Uterus (tissue), 4 donors: ENCODE measurements at places on chromosomes 2 and 18.

DNA sequence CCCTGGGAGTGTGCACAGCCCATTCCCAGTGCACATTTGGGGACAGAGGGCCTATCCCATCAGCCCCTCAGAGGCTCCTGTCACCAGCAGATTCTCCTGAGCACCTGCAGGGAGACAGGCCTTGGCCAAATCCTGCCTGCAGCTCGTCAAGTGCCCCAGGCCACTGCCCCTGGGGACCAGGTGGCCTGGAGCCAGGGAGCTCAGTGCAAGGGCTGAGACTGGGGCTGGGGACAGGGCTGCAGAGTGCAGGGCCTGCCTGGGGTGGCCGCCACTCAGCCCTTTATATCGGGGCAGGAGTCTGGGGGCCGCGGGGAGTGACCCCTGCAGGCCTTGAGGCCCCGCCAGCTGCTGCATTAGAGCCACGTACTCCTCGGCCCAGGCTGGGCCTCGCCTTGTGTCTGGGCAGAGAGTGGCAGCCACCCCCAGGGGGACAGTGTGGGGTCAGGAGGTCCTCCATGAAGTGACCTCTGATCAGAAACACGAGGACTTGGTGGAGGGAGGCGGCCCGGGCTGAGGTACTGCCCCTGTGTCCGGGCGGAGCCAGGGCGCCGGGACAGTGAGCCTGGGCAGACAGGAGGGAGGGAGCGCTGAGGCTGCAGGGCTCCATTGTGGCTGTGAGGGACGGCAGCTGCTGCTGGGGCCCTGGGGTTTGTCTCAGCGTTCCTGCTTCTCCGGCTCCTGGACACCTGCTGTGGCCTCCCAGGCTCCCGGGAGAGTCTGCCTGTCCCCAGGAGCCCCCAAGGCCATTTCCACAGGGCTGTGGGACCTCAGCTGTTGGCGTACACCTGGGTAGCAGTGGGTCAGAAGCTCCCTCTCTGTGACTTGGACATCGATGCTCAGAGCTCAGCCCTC lies 24.2 kb downstream of the GPC1 start:
- DNase-seq: peak; percentile 11

DNA sequence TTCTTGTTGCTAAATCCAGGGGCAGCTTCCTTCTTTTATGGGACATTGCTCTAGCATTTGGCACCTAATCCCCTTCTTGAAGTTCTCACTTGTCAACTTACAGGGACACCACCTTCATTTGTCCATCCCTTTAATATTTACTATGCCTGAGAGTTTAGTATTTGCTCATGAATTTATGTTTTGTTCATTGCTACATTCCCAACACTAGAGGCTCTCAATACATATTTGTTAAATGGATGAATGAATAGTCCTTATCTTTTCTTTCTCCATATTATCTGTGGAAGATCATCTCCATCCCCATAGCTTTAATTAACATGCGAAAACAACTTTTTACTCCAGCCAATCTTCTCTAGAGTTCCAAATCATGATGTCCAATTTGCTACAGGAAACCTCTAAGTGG lies 5.4 kb downstream of the CWC22 start:
- no peak for DNase-seq

DNA sequence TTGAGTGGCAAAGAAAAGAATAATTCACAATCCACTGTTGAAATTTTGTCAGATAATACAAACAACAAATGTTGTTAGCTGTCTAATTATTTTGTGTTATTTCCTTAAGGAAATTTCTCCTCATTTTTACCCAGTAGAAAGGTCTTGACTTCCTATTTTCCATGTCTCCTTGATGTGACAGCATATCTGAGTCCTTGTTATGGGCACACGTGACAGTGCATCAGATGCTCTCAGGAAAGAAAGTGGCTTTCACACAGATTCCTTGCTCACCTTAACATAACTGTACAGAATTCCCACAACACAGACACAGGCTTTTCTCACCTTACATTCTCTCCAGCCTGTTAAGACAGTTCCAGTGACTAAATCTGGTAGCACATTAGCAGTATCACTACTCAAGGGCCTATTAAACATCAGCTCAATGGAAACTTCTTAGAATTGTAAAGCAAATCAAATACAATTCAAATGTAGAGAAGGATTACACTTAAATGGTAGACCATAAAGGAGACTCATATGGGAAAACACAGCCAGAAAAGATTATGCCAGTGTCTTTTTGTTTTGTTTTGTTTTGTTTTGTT lies 30.2 kb upstream of the GPR55 start:
- no peak for DNase-seq

DNA sequence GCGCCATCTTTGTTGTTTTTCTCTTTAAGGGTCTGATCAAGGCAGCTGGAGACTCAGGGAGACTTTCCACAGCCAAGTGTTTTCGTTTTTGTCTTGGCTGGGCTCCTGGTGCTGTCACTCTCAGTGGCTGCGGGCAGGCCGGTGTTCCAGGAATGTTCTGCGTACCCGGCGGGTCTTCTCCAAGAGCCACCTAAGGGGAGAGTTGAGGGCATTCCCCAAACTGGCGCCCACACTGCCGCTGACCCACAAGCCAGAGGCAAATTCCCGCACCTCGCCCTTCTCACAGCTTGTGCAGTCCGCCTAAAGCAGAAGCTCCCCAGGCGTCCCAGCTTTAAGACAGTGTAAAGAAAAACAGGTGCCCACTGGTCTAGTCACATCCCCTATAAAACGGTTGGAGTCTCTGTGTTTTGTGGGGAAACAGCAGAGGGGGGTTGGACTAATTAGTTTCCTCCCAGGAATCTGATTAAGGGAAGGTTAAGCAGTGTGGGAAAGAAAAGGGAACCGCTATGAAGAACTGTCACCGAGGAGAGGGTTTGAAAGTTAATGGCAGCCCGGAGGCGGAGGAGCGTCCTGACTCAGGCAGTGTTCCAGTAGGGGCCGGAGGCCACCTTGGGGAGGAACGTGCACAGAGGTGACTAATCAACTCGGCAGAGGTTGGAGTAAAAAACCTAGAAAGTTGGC lies 224.5 kb downstream of the SLC4A3 start:
- peak; percentile 23 for DNase-seq

GRCh38 chr2:203690441-203691047 lies 15.9 kb upstream of the CD28 start:
- no peak for DNase-seq

DNA sequence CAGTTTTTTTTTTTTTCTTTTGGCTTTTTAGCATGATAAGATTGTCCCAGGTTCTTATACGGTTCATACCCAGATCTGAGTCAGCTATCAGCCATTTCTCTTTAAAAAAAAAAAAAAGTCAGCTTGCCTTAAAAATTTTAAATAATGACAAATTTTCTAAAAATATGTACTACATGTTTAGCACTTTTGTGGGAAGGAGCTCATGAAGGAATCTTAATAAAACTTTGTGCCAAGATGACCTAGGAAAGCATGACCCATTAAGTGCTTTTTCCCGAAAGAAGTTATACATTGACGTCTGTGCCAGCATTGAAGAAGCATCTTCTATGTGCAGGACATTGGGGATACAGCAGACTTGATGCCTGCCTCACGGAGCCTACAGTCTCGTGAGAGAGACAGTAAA lies 4.5 kb upstream of the RBMS1 start:
- DNase-seq: no peak

DNA sequence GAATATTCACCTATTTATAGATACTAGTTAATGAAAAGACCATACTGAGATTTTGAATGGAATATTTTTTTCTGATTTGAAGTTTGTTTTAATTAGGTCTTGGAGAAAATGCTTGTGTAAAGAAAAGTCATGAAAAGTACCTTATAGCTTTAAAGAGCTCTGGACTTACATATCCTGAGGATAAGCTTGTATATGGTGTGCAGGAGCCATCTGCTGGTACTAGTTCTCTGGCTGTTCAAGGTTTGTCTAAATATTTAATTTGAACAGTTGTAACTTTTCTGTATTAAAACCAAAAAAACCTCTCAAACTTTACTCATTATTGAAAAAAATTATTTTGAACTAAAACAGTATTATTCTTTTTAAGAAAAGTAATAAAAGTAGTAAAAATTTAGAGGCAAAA lies 50.1 kb downstream of the UBR3 start:
- DNase-seq: no peak

DNA sequence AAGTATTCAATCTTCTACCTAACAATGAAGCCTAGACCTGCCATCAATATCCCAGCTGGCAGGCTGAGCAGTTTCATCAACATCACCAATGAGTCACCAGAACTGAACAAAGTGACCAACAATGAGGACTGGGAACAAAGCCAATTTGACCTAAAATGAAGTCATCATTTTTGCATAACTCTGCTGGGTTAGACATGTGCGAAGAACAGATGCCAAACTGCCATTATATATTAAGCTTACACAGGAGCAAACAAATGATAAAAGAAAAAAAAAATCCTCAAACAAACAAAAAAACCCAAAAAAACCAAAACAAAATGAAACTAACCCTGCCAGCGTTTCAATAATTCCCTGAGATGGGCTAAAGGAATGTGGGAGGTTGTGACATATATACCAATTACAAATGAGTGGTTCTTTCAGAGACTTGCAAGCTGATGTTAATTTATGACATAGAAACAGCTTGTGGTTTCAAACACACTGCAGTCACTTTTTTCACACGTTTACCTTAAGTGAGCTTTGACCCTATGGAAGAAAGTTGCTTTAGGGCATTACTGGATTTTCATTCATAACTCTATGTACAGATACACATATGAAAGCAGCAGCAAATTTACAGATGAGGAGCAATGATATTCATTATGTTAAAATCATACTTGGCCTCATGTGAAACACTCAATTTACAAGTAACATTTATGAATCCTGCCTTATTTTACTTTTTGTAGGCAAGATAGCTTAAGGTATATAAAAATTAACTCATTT lies 56.9 kb upstream of the CCDC141 start:
- peak; percentile 34 for DNase-seq

DNA sequence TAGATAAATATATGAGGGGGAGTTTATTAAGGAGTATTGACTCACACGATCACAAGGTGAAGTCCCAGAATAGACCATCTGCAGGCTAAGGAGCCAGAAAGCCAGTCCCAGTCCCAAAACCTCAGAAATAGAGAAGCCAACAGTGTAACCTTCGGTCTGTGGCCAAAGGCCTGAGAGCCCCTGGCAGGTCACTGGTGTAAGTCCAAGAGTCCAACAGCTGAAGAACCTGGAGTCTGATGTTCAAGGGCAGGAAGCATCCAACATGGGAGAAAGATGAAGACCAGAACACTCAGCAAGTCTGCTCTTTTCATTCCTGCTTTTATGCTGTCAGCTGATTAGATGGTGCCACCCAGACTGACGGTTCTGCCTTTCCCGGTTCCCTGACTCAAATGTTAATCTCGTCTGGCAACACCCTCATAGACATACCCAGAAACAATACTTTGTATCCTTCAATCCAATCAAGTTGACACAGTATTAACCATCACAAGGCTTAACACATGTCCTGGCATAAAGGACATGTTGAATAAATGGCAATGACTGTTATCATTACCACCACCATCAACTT lies 56.7 kb downstream of the MAPK4 start:
- no peak for DNase-seq

GRCh38 chr2:174858745-174859144 lies 94.5 kb upstream of the CHRNA1 start:
- no peak for DNase-seq

GRCh38 chr2:197075754-197076337 lies 149.3 kb upstream of the PGAP1 start:
- DNase-seq: no peak

GRCh38 chr2:86272111-86272510 lies 65.3 kb downstream of the REEP1 start:
- DNase-seq: no peak

DNA sequence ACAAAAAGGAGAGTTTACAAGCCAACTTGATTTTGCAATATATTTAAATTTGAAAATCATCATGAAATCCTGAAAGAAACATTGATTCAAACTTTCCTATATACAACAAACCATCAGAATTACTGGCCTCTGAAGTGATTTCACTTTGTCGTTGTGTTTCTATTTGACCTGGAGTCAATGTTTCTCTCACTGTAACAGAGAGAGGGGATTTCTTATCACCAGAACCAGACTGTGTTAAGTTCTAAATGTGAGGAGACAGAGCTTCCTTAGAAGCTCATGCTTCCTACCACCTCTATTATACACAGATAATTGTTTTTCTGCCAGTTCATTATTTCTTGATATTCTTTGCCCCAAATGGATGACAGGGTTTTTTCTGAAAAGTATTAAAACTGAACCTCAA lies 245.0 kb upstream of the RND3 start:
- no peak for DNase-seq

DNA sequence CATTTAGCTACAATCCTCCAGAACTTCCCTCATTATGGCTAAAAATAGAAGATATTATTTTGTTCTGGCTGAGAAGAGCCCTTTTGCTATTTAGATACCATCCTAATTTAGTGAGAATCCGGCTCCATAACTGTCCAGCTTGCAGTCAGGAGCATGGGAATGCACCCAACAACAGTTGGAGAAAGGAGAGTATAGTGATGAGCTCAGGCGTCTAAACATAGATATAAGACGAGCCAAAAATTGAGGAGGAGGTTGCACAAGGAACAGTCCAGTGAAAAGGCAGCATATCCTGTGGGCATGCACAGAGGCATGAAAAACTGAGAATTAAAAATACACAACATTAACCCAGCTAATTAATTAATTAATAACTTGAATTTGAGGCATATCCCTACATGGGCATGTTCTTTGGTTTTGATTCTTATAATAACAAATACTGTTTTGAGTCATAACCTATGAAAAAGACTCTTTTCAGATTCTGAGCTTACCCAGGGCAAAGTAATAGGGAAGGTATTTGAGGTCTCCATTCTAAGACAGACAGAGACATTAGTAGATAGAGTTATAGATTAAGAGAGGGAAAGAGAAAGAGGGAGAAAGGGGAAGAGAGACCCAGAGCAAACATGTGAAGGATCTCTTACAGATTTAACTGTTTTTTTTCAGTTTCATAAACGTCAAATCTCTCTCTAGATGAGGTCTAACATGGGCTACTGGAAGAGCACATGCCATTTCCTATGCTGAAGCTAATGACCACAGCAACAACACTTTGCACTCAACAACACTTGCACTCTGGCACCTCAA lies 311.2 kb downstream of the OSR1 start:
- peak; percentile 26 for DNase-seq
